Activated CD4-positive, alpha-beta T cell treated with anti-CD3 and anti-CD28 coated beads, Interleukin-2, amount 50 U/mL, for 16 hours (primary cell): ENCODE measurements at places on chromosomes 12 and 14.

- no peak for DNase-seq
Measured at GRCh38 chr14:93974833-93975232, 1.5 kb downstream of the ASB2 start.

- no peak for DNase-seq
Measured at GRCh38 chr12:25883026-25883916, 75.2 kb upstream of the RASSF8 start.

DNA sequence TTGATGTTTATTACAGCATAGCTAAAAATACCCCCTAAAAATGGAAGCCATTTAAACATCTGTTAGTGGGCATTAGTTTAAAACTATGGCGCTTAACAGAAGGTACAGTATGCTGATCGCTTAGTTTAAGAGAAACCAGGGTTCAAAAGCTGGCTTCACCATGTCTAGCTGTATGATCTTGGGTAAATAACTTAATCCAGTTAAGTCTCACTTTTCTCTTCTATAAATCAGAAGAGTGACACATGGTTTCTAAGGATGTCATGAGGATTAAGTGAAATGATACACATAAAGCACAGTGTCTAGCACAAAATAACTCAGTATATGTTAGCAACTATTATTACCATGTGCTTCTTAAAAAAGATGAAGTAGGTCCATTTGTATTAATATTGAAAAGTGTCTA, 38.7 kb downstream of the STK38L start:
- no peak for DNase-seq

DNA sequence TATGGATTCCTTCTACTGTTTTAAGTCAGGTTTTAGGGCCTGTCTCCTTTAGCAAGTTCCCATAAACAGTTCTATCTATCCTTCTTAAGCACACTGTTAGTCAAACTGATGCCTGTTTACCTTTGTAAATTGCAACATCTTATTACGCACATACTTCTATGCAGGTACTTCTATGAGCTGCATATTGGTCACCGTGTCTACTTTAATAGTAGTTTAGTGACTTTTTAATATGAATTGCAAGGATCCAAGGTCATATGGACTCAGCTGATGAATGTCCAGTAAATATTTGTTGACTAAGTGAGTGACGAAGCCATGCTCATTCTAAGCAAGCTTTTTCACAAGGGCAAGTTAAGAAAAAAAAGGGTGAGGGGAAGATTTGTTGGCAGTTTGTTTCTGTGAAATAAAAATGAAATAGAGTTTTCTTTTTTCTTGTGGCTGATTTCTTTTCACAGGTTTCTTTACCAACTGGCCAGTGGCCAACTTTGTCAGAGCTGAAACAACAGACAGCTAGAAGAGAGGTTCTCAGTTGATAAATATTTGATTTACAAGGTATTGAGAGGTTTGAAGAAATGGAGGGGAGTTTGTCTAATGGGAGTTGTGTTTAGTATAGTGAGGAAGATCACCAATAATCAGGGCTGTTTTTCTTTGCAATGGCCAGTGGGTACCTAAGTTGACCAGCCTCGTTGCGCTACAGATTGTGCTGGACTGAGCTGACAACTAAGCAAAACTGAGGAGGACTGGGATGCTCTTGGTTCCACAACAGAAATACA, 141.1 kb downstream of the SLC15A5 start:
- no peak for DNase-seq

GRCh38 chr12:83099436-83099835, 412.7 kb downstream of the TMTC2 start:
- no peak for DNase-seq
